ENCODE measurements at places on chromosomes 13 and 19.

GRCh38 chr13:30618186-30618929 is 638 bp downstream of the USPL1 start:
- peak; percentile 14 for DNase-seq

GRCh38 chr13:94305033-94305432 is 174.4 kb downstream of the DCT start:
- no peak for DNase-seq

- DNase-seq, result no peak
These were observed 9.8 kb downstream of the DDX49 start for GRCh38 chr19:18929311-18929710.

DNA sequence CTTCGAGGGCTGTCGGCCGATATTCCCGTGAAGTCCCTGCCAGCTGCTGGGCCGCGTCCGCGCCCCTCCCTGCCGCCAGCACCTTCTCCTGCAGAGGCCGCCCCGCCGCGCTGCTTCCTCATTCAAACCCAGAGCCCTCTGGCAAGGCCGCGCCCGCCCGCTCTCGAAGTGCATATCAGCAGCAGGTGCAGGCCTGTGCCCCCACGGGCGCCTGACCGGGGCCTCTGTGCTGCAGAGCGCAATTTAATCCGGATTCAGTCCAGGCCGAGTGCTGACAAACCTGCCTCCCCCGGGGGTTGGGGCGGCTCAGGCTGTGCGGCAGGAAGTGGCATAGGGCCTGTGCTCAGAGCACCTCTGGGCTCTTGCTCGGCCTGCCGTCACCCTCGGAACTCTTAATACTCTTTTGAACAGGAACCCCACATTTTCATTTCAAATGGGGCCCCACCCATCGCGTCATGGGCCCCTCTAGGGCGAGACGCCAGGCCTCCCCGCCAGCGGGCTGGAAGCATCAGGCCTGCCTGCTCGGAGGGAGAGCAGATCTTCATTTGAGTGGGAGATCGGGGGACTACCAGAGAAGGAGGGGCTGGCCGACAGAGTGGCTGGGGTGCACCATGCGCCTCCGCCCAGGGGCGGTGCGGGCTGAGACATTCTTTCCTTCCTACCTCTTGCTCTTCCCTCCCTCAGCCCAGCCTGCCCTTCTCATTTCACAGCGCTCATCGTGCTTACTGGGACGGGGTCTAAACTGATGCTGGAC is 125.7 kb downstream of the TNFRSF19 start:
- DNase-seq, result peak; percentile 41

GRCh38 chr19:16160445-16160942 is 12.8 kb downstream of the CIB3 start:
- DNase-seq, result no peak
